ENCODE measurements at places on chromosomes 1 and 21. TPM values are rescaled to one million over a fixed set of nuclear protein-coding genes. Genes with fewer than 3 reads are reported as not detected.

DNA sequence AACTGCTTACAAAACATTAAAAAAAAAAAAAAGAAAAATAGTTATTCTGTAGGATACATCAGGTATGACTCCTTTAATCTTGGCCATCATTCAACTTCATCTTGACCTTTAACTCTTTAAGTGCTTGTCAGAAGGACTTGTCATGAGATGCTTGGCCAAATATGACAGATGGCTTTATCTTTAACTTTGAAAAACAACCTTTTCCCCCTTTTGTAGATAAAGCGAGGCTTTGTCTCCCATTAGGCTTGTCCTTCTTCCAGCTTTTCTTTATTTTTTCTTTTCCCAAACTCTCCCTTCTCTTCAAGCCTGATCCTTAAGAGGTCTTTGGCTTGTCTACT is 2.3 kb downstream of the SRSF10 start:
- H3K4me1 ChIP-seq = peaks cover 61% of the 10 kb centered on the region
- no peaks in the 10 kb centered on the region for H3K27me3 ChIP-seq
- H3K36me3 ChIP-seq = no peaks in the 10 kb centered on the region
- peak overlapping the region; percentile 93 for H3K27ac ChIP-seq
- H3K4me3 ChIP-seq = no peak overlapping the region

- DNase-seq = no peak
- no peaks in the 10 kb centered on the region for H3K36me3 ChIP-seq
- H3K27me3 ChIP-seq = peaks cover 10% of the 10 kb centered on the region
- H3K4me1 ChIP-seq = peaks cover 18% of the 10 kb centered on the region
- peak overlapping the region; percentile 41 for H3K4me3 ChIP-seq
These were observed 1.6 kb downstream of the COLGALT2 start for GRCh38 chr1:184035719-184036516.

DNA sequence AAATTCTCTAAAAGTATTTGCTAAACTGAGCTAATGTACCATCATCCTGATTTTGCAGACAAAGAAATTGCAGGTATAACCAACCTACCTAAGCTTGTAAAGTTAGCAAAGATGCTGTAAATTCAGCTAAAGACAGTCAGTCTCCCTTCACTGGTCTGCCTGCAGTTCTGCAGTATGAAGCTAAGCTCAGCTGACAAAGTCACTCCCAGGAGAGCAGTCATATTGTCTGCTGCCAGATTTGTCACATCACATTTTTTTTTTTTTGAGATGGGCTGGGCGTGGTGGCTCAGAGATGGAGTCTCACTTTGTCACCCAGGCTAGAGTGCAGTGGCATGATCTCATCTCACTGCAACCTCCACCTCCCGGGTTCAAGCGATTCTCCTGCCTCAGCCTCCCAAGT is 8.9 kb upstream of the CMPK1 start:
- no peaks in the 10 kb centered on the region for H3K27me3 ChIP-seq
- no peak overlapping the region for H3K4me3 ChIP-seq
- DNase-seq = no peak
- no peak overlapping the region for H3K27ac ChIP-seq
- H3K36me3 ChIP-seq = no peaks in the 10 kb centered on the region

- H3K27ac ChIP-seq = no peak overlapping the region
- H3K4me1 ChIP-seq = no peaks in the 10 kb centered on the region
- H3K4me3 ChIP-seq = no peak overlapping the region
- no peaks in the 10 kb centered on the region for H3K36me3 ChIP-seq
- no peaks in the 10 kb centered on the region for H3K27me3 ChIP-seq
- DNase-seq = no peak
These were observed 52.8 kb upstream of the LYPLAL1 start for GRCh38 chr1:219120624-219121544.

DNA sequence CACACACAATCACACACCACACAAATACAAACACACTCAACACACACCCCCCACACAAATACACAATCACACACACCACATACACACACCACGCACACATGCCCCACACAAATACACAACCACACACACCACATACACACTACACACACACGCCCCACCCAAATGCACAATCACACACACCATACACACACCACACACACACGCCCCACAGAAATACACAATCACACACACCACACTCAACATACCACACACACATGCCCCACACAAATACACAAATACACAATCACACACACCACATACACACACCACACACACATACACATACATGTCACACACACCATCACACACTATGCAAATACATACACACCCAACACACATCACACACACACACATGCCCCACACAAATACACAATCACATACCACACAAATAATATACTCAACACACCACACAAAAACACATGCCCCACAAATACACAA is 50.2 kb downstream of the PRDM15 start:
- no peaks in the 10 kb centered on the region for H3K27me3 ChIP-seq
- no peak for DNase-seq
- H3K4me1 ChIP-seq = no peaks in the 10 kb centered on the region
- no peak overlapping the region for H3K4me3 ChIP-seq
- no peak overlapping the region for H3K27ac ChIP-seq
- H3K36me3 ChIP-seq = no peaks in the 10 kb centered on the region

The LCE3D gene
- total RNA-seq = not detected

The NTNG1 gene
- not detected for total RNA-seq
